ENCODE measurements at places on chromosomes 11 and 22.

DNA sequence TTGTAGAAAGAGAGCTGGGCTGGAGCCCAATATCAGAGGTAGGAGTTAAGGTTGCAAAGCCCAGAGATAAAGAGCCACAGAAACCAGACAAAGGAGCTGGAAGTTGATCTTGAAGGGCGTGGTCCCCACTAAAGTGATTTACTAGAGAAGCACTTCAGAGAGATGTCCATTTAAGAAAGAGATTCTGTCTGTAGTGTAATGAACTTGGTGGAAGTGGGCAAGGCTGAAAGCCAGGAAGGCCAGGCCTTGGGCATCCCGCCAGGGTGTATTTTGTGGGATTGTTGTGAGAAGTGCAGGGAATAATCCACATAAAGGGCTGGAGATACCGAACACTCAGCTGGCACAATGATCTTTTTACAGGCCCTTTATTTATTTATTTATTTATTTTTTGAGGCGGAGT, 1398.8 kb downstream of the TBC1D22A start:
- DNase-seq, result no peak

- DNase-seq, result no peak
Observed at GRCh38 chr11:34798985-34799384, 117.2 kb downstream of the APIP start.

DNA sequence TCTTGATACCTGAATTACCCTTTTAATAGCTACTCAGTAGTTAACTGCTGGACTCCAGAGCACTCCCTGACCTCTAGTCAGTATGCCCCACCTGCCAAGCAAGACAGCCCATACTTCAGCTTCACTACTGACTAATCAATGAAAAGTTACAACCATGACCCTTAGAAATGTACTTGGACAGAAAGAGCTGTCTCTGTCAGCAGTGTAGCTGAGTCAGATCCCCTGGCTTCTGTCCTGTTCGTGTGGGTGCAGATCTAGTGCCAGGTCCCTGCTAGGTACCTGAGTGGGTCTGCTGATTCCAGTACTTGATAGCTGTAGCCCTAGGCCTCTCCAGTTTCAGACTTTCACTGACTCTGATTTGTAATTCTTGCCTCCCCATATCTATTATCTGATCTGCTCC, 265.8 kb upstream of the POU2AF2 start:
- no peak for DNase-seq

- no peak for DNase-seq
Observed at GRCh38 chr22:23531283-23531956, 48.7 kb downstream of the IGLL1 start.

DNA sequence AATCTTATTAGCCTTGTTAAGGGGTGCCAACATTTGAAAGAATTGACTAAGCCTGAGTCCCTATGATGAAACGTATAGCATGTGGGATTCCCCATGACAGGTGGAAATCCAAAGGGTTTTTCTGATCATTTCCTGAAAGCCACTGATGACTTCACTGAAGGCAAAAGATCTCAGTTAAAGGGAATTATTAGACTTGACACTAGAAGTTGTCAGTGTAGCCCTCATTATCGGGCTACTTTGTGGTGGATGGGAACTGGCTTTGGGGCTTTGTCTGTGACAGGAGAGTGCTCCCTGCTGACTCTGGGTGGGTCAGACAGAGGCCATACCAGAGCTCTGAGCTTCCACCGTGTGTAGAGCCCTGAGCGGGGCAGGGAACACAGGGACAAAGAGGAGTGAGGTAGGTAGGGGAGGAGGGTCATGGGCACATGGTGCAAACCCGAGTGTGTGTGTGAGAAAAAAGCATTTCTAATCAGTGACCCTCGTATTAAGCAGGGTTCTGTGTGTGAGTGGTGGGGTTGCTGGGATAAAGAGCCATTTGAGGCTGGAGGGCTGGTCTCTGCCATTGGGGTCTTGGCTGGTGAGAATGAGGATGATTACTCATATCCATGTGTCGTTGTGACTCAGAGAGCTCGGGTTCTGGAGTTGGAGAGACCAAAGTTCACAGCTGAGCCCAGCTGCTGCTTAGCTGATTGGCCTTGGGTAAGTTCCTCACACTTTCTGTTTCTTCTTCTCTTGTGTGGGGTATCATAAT, 101.1 kb downstream of the GRIK4 start:
- no peak for DNase-seq

- DNase-seq, result no peak
Observed at GRCh38 chr11:59247531-59248227, 35.0 kb upstream of the MPEG1 start.

- no peak for DNase-seq
Observed at GRCh38 chr11:23540101-23540561, 679.9 kb upstream of the CCDC179 start.

- no peak for DNase-seq
Observed at GRCh38 chr11:77196961-77197360, 68.9 kb downstream of the MYO7A start.

- no peak for DNase-seq
Observed at GRCh38 chr11:129593098-129593497, 217.4 kb downstream of the BARX2 start.

DNA sequence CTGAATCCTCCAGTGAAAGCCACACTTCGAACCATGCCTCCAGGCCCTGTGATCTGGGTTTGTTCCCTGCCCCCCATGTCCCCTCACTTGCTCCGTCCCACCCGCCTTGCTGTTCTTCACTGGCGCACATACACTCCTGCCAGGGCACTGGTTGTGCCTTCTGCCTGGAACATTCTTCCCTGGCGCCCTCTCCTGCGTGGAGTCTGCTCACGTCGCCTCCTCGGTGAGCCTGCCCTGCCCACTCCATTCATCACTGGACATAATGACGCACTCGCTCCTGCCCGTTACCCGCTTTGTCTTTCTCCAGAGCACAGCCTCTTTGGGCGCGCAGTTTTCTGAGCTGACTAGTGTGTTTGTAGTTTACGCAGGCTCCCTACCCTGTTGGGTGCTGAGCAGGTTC, 21.0 kb upstream of the MIEF1 start:
- DNase-seq, result no peak

- no peak for DNase-seq
Observed at GRCh38 chr11:1468002-1468401, 18.6 kb downstream of the MOB2 start.

- DNase-seq, result no peak
Observed at GRCh38 chr22:24444729-24445466, 17.5 kb downstream of the ADORA2A start.

GRCh38 chr11:2428322-2428795, 16.0 kb downstream of the TRPM5 start:
- DNase-seq, result peak; percentile 81

- DNase-seq, result no peak
Observed at GRCh38 chr11:126109941-126110731, 47.5 kb upstream of the CDON start.

DNA sequence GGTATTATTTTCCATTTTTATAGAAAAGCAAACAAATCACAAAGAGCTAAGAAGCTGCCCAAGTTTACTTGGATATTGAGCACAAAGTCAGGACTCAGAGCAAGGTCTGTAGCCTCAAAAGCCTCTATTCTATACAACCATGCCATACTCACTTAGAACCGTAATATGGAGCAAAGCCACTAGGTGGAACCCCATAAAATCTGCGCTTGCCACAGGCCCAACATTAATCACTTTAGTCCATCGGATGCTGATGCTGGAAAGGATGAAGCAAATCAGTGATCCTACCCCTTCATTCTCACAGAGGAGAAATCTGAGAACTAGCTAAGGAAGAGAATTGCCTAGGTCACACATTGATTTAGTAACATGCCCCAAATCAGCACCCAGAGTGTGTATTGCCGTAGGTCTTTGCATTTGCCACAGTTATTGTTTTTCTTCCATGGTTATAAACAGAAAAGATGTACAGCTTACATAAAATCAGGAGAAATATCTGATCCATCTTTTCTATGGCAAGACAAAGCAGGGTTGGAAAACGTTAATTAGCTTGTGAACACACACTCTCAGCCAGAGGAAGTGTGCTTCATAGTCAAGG, 56.7 kb upstream of the RAB38 start:
- DNase-seq, result no peak

DNA sequence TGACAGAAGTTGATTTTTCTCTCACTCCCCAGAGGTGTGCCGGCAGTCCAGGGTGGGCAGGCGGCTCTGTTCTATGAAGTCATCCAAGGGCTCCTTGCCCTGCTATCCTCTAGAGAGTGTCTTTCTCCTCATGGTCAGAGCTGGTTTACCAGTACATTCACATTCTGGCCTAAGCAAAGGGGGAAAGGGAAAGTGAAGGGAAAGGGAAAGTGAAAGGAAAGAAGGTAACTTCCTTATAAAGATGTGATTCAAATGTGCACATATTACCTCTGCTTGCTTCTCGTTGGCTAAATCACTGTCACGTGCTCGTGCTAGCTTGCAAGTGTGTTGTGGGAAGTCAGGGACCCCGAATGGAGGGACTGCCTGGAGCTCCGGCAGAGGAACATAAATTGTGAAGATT, 2.9 kb upstream of the HTATIP2 start:
- peak; percentile 80 for DNase-seq

DNA sequence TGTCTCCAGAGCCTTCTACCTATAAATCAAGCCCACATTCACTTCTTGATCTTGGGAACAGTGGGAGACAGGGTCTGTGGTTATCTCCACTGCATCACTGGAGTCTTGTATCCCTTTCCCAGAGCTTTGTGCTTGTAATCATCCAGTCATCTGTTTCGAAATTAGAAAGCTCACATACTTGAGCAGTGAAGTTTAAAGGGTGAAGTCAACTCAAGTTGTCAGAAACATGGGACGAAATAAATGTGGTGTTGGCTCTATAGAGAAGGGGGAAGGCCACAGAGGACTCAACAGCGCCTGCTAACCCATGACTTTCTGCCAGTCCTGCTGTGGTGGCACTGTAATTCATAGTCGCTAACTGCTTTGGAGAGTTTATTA, 197.5 kb downstream of the DBX1 start:
- no peak for DNase-seq

- no peak for DNase-seq
Observed at GRCh38 chr11:73228268-73229134, 10.4 kb downstream of the P2RY2 start.

DNA sequence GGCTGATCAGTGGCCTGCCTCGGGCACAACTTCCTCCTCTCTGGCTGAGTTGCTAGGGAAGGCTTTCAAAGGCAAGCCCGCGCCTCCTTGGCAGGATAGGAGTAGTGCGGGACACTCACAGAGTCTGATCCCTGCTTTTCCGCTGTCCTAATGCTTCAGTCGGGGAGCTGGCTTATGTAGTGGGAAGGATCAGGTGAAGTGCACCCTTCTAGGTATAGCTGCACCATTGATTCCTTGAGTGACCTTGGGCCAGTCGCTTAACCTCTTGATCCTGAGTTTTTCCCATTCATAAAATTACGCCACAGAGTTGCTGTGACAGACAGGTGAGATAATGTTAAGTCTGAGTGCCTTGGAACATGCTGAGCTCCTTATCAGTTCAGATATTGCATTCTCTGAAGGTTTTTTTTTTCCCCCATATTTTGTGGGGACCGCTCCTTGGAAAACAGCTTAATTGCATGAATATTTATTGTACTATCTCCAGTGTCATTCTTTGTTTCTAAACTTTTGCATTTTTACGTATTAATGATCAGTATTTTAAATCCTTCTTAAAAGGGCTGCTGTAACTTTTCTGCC, 961 bp downstream of the IPO7 start:
- no peak for DNase-seq

GRCh38 chr11:11450744-11451362, 97.8 kb upstream of the CSNK2A3 start:
- no peak for DNase-seq

DNA sequence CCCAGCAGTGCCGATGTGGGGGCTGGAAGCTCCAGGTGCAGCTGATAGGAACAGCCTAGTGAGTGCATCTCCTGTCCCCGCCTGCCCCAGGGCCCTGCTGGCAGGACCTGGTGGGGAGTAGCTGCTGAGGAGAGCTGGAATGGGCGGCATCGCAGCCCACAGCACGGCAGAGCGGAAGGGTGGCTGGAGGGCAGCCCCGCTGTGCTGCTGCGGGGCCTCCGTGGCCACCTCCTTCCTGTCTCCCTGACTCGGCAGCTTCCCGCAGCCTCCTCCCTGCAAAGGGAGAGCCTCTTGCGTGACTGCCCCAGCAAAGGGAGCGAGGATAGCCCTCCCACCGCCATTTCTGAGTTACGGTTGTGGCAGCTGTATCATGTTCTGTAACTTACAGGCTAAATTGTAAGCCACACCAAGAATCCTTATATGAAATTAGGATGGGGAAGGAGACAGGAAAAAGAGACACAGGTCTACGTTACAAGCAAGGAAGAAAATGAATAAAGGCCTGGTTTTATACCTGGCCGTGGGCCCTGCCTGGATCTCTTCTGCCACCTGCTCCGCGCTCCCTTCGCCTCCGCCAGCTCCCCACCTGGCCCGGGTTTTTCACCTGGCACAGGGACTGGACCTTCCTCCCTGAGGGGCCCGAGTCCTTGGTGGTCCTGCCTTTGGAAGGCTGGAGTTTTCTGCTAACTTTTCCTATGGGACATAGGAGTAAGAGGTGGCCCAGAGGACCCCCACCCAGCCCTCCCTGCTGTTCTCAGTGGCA, 10.0 kb downstream of the TPCN2 start:
- no peak for DNase-seq

DNA sequence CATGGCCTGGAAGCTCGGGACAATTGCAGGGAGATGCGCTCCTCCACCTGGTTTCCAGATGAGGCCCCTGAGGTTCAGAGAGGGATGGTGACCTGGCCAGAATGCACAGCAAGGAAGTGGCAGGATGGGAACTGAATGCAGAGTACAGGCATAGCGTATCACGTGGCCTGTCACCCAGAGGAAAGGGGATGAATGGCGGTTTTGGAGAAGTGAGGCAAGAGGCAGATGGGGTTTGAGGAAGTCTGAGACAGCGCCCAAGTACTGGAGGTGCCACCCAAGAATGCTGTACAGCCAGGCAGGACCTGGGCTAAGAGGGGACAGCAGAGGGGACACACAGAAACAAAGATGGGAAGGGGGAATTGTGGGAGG, 4.9 kb downstream of the RAB3IL1 start:
- DNase-seq, result no peak

- no peak for DNase-seq
Observed at GRCh38 chr11:28860893-28861292, 752.7 kb downstream of the METTL15 start.

DNA sequence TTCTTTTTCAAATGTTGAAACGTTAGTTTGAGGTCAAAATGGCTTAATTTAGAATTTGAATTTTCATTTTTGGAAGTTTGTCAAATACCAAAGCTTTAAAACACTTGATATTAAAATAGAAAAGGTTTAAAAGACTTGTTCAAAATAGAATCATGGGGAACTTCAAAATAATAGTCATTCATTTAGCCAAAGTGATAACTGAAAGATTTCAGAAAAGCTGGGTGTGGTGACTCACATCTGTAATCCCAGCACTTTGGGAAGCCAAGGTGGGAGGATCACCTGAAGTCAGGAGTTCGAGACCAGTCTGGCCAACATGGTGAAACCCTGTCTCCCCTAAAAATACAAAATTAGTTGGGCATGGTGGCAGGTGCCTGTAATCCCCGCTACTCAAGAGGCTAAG, 10.9 kb downstream of the GSTP1 start:
- DNase-seq, result no peak

GRCh38 chr11:120928627-120929026, 95.3 kb upstream of the TBCEL start:
- no peak for DNase-seq

GRCh38 chr22:31272522-31273446, 19.5 kb downstream of the PIK3IP1 start:
- peak; percentile 79 for DNase-seq

GRCh38 chr22:24066260-24066659, 55.2 kb downstream of the CABIN1 start:
- no peak for DNase-seq
